Fibroblast of skin of right biceps (primary cell): ENCODE measurements at places on chromosomes 7 and 10.

GRCh38 chr10:24790599-24790998 lies 66.9 kb upstream of the ARHGAP21 start:
- DNase-seq, result no peak

DNA sequence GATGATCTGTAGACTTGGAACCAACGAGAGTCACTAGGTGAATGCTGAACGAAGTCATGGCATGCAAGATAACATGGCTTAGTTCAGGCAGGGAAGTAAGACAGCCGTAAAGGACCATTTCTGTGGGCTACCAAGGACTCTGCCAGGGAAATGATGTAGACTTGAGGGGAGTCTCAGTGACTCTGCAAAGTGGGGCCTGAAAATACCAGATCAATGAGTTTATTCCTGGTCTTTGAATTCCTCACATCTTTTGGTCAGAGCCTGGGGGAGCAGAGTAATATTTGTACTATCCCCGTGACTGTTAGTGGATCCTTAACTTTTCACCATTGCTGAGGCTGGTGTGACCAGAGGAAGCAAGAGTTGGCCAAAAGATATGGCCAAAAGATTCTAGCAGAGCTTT lies 60.7 kb upstream of the INHBA start:
- DNase-seq, result peak; percentile 48

- DNase-seq, result peak; percentile 80
These were observed 9.4 kb downstream of the WBP1L start for GRCh38 chr10:102752934-102753664.

DNA sequence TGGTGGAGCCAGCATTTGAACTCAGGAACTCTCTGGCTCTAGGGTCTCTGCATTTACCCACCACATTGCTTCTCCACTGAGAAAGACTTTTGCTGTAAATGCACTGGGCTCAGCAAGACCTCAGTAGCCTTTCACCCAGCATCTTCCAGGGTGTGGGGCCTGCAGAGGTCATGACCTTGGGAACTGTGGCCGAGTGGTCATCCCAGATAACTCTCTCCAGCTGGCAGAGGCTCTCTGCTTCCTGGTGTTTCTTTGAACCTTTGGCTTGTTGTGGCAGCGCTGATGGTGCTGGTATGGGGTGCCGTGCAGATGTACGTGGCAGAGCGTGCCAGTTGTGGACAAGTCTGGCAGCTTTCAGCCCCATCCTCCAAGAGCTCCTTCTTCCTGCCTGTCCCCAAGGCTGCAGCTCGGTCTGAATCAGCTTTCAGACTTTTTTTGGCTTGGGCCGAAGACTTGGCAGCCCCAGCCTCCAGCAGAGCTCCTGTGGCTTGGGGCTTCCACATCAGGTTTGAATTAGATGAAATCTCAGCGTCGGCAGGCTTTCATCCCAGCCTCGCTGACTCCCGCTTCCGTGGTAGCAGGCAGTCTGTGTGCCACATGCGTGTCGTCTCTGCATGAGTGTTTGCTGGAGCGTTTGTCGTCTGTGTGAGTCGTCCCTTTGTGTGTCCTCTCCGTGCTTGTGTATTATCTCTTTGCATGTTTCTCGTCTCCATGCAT lies 21.5 kb downstream of the ADAMTS14 start:
- peak; percentile 97 for DNase-seq

DNA sequence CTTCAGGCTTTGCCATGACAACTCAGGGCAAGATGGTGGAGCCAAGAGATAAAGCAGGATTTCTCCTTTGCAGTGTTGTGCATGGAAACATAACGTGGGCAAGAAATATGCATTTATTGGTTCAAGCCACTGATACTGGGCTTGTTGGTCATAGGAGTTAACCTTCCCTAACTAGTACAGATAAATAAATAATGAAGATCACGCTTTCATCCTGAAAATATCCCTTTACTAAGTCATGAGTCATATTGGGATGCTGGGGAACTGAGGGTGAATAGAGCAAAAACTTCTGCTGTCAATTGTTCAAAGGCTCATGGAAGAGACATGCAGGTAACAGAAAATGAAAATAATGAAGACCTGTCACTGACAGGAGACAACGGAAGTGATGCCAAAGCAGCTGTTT lies 55.5 kb downstream of the TES start:
- DNase-seq, result peak; percentile 36
